Activated CD8-positive, alpha-beta T cell treated with anti-CD3 and anti-CD28 coated beads for 36 hours (primary cell): ENCODE measurements at places on chromosomes 6 and 20. TPM values are rescaled to one million over a fixed set of nuclear protein-coding genes. Genes with fewer than 3 reads are reported as not detected.

Gene MYO6
- 1.4 TPM for total RNA-seq

Gene MARCKS
- 0.83 TPM for total RNA-seq

Gene RCAN2
- not detected for total RNA-seq

Gene NKX2-4
- not detected for total RNA-seq
